ENCODE measurements at places on chromosomes 12 and 14.

DNA sequence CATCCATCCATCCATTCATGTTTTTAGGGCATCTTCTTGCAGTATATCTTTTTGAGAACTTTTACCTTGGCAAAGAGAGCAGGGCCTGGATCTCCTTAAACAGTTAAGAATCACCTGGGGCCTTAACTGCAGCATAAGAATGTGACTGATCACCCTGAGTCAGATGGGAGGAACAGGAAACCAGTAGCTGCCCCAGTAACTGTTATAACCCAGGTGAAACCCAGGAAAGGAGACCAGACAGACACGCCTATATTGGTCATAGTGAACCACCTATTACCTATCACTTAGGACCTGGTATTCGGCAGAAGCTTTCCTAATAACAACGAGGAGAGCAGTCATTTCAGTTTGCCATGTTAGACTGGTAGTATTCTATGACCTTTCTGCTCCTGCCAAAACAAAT lies 43.4 kb upstream of the NR2C1 start:
- H3K4me1 ChIP-seq: peaks cover 8% of the 10 kb centered on the region
- no peak overlapping the region for H3K4me3 ChIP-seq
- peaks cover 2% of the 10 kb centered on the region for H3K27me3 ChIP-seq
- H3K27ac ChIP-seq: no peak overlapping the region
- H3K36me3 ChIP-seq: no peaks in the 10 kb centered on the region

DNA sequence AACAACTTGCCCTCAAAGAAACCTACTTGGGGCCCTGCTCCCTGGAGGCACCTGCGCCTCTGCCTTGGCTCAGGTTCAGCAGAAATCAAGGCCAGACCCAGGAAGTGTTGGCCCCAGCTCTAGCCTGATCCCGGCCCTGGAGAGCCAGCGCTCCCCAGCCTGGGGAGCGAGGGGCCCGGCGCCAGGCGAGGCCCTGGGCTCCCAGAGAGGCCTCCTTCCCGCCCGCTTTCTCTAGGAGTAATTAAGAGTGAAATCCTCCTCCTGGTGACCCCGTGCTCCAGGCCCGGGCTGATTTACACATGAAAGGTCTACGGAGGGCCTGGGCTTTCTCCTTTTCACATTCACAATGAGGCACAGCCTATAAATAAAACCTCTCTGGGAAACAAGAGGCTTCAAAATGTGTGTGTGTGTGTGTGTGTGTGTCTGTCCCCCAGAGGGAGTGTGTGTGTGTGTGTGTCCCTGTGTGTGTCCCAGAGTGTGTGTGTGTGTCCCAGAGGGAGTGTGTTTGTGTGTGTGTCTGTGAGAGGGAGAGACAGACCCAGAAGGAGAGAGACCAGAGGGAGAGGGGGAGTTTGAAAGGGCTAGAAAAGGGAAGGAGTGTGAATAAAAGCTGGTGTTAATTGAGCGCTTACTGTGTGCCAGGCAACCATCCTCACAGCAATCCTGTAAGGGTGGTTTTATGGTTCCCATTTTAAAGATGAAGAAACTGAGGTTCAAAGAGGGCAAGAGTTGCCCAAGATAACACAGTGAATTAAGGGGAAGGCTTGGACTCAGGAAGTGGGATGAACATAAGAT lies 23.8 kb upstream of the COX6A1 start:
- H3K4me1 ChIP-seq: no peaks in the 10 kb centered on the region
- peaks cover 5% of the 10 kb centered on the region for H3K27me3 ChIP-seq
- no peak overlapping the region for H3K4me3 ChIP-seq
- H3K27ac ChIP-seq: no peak overlapping the region

GRCh38 chr12:110020956-110021355 lies 21.7 kb downstream of the ANKRD13A start:
- no peaks in the 10 kb centered on the region for H3K27me3 ChIP-seq
- peaks cover 3% of the 10 kb centered on the region for H3K4me1 ChIP-seq

DNA sequence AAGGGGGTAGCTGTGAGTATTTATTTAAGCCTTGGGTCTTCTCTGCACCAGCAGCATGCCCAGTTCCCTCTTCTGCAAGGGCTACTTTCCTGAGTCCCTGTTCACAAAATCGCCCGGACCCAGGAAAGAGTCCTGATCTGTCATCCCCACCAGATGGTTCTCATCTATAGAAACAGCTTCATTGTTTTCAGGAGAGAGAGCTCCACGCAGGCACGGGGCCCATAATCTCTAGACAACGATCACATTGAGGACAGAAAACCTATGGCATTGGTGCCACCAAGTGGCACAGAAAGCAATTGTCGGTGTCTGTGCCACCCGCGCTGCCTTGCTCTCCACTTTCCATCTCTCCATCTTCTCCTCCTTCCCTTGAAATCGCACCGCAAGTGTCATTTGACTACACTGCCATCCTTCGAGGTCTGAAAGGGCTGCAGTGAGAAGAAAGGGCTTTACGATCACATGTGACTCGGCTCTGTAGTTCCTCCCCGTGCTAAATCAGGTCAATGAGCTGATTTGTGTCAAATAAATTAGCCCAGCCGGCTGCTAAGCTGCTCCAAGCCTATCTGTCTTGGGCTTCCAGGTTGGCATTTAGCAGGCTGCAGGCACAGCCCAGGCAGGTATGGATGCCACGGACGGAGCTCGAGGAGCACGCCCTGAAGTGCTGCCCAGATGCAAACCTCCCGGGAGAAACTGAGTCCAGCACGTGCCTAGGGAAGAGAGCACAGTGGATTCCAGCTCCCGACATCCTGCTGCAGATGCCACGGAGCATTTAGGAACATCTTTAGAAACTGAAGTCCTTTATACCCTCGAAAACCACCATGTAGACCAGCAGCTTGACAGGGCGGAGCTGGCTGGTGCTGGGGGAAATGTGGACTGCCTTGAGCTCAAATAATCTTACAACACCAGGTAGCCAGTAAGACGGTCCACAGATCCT lies 28.8 kb downstream of the SPRING1 start:
- H3K27ac ChIP-seq: no peak overlapping the region
- H3K27me3 ChIP-seq: peaks cover 26% of the 10 kb centered on the region
- DNase-seq: peak; percentile 19
- H3K4me3 ChIP-seq: no peak overlapping the region
- H3K4me1 ChIP-seq: peaks cover 7% of the 10 kb centered on the region
- H3K36me3 ChIP-seq: peaks cover 3% of the 10 kb centered on the region

- H3K36me3 ChIP-seq: peaks cover 14% of the 10 kb centered on the region
- no peaks in the 10 kb centered on the region for H3K27me3 ChIP-seq
- DNase-seq: no peak
- no peak overlapping the region for H3K27ac ChIP-seq
- peaks cover 12% of the 10 kb centered on the region for H3K4me1 ChIP-seq
Observed at GRCh38 chr12:27163048-27163715, 80.8 kb upstream of the C12orf71 start.

- H3K36me3 ChIP-seq: peaks cover 3% of the 10 kb centered on the region
- H3K27ac ChIP-seq: peak overlapping the region; percentile 85
- peak overlapping the region; percentile 26 for H3K4me3 ChIP-seq
- DNase-seq: peak; percentile 17
Observed at GRCh38 chr14:61103541-61104339, 122.7 kb downstream of the SLC38A6 start.

DNA sequence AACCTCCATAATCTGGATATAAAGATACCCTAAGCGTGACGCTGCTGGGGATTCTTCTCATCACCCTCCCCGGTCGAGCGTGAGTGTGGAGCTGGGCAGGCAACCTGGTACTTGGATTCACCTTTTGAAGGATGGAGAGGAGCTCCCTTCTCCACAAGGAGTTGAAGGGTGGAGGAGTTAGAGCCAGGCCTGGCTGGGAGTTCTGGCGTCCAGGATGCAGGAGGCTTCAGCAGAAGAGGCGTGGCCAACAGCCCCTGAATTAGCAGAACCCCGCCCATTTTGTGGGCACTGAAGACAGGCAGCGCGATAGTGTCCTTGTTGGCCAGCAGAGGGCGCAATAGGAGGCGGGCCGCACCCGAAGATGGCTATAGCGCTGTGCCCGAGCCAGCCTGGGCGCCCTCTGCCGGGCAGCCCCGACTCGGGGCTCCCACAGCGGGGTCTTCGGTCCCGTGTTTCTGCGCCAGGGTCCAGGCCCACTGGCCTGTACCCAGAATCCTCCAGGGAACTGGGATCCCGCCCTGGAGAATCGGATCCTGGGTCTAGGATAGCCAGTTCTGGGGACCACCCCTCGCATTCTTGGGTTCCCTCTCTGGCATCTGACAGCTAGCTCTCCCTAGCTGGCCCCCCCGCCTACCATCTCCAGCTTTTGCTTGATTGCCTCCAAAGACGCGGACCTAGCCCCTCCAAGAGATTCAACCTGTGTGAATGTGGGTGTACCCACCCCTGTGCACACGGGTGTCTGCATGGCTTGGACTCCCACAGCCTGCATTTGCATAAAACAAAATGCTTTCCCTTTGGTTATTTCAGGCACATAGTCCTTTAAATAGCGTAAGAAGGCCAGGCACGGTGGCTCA lies 26.0 kb upstream of the SMUG1 start:
- H3K4me1 ChIP-seq: peaks cover 16% of the 10 kb centered on the region
- H3K4me3 ChIP-seq: peak overlapping the region; percentile 74
- no peak overlapping the region for H3K27ac ChIP-seq
- no peaks in the 10 kb centered on the region for H3K36me3 ChIP-seq
- H3K27me3 ChIP-seq: peaks cover 21% of the 10 kb centered on the region

GRCh38 chr14:61065656-61066055 lies 84.6 kb downstream of the SLC38A6 start:
- no peak for DNase-seq
- H3K36me3 ChIP-seq: peaks cover 5% of the 10 kb centered on the region
- H3K27me3 ChIP-seq: no peaks in the 10 kb centered on the region

DNA sequence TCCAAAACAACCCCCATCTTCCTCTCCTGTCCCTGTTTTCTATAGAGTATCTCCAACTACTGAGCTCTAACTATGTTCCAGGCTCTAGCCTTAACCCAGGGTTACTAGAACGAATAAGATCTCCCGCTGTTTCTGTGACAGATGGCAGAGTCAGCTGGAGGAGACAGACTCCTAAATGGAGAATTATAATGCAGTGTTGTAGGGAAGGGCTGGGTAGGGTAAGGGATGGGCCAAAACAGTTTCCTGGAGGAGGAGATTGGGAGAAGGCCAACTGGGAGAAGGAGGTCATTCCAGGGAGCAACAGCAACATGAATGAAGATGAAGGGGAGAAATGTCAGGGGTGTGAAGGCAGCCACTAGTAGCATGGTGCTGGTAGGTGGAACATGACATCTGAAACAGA lies 73.4 kb upstream of the ANO4 start:
- no peaks in the 10 kb centered on the region for H3K36me3 ChIP-seq
- DNase-seq: no peak
- H3K4me3 ChIP-seq: no peak overlapping the region
- H3K27ac ChIP-seq: no peak overlapping the region

DNA sequence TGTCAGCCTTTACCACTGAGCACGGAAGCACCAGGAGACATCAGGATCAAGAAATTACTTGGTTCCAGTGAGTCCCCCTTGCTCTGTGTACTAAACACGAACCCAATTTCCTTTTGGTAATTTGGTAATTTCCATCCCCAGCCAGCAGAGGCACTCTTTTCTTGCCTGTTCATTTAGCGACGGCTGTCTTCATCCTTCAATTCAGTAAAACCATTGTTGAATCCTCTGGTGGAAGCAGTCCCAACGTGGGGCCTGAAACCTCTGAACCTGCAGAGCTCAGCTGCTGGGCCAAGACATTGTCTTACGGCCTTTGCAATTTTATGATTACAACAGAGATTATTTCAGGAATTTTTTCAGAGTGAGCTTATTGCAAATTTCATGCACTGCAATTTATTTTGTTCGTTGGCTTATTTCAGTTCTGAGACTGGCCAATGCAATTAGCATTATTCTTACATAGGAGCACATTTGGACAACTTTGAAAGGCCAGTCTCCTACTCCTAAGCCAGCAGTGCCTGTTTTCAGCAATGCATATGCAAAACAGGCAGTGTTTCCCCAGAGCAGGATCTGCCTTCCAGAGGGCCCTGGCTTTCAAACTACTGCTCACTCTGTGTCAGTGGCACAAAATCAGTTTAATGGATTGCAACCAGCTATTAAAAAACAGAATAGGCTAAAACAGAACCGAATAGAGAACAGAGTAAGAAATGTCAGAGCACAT lies 372.9 kb upstream of the TMEM132C start:
- H3K27me3 ChIP-seq: no peaks in the 10 kb centered on the region
- no peak for DNase-seq
- H3K4me1 ChIP-seq: no peaks in the 10 kb centered on the region
- H3K27ac ChIP-seq: no peak overlapping the region
- H3K36me3 ChIP-seq: no peaks in the 10 kb centered on the region

- H3K36me3 ChIP-seq: peaks cover 6% of the 10 kb centered on the region
- H3K27ac ChIP-seq: peak overlapping the region; percentile 72
- peaks cover 33% of the 10 kb centered on the region for H3K4me1 ChIP-seq
- H3K27me3 ChIP-seq: no peaks in the 10 kb centered on the region
- no peak for DNase-seq
- H3K4me3 ChIP-seq: no peak overlapping the region
Observed at GRCh38 chr12:32559434-32559833, 119.7 kb upstream of the DNM1L start.

DNA sequence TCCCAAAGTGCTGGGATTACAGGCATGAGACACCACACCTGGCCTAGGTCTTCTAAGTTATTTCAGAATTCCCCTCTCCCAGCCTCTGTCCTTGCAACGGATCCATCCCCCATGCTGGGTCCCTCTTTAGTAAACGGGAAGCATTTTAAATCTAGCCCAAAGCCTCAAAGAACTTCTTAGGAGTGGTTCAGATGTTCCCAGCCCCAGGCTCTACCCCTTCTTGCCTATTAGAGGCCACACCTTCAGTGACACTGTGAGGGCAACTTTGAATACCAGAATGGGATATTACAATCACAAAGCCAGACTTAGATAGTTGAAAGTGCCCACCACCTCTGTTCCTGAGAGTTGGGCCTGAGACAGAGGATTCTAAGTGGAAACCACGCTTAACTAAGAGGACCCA lies 18.1 kb upstream of the SPPL3 start:
- no peaks in the 10 kb centered on the region for H3K4me1 ChIP-seq
- no peak overlapping the region for H3K4me3 ChIP-seq
- no peak overlapping the region for H3K27ac ChIP-seq
- no peaks in the 10 kb centered on the region for H3K27me3 ChIP-seq
